ENCODE measurements at places on chromosomes 1 and 21.

DNA sequence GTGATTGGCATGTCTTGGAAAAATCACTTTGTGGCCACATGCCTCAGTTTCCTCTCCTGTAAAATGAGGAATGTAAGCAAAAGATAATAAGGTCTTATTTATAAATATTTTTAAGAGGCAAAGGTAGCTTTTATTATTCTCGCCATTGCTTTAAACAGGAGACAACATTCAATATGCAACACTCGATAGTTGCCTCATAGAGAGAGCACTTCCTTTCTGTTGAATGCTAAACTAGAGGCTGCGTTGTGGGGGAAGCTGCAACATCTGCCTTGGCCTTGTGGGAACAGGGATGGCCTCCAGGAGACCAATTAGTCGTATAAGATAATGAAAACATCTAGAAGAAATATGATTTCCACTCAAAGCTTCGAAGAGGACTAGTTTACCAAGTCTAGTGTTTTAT is 3.5 kb downstream of the OSCP1 start:
- no peak for DNase-seq

DNA sequence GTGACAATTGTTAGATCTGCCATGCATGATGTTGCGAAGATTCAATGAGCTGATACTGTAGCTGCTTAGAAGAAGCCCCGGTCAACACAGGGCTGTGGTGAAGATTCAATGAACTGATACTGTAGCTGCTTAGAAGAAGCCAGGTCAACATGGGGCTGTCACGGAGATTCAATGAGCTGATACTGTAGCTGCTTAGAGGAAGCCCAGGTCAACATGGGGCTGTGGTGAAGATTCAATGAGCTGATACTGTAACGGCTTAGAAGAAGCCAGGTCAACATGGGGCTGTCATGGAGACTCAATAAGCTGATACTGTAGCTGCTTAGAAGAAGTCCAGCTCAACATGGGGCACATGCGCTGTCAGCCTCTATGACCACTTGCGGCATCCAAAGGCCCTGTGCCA is 18.8 kb upstream of the BACE2 start:
- DNase-seq: no peak

DNA sequence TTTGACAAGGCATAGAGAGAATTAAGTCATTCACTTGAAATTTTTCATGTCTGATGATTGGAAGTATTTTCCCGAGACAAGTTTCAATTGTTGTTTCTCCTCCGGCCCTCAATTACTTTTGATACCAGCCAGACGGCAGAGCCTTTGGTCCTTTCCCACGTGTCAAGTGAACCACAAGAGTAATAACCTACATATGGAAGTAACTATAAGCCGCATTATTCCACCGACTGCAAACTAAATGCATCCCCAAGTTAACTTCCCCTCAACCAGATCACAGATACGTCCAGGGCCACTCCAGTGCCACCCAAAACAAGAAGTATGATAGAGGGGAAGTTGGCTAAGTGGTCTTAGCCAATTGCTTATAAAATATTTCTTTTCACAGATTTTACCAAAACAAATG is 20.2 kb downstream of the COLGALT2 start:
- DNase-seq: no peak

DNA sequence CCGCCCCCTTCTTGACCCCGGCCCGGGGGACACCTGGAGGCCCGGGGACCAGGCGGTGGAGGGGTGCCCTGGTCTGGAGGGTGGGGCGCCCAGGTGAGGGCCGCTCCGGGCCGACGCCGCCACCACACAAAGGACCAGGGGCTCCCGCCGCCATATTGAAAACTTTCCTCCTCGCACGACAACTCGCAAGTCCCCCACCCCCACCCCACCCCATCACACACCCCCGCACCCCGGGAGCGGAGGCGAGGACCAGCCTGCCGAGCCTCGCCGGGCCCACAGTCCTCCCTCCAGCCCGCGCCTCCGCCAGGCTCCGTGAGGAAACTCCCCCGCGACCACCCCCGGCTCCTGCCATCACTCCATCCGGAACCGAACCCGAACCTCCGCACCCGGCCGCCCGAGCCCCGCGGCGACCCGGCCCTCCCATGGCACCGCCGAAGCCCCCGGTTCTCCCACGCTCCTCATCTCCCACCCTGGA is 733 bp downstream of the KDM5B start:
- DNase-seq: no peak

DNA sequence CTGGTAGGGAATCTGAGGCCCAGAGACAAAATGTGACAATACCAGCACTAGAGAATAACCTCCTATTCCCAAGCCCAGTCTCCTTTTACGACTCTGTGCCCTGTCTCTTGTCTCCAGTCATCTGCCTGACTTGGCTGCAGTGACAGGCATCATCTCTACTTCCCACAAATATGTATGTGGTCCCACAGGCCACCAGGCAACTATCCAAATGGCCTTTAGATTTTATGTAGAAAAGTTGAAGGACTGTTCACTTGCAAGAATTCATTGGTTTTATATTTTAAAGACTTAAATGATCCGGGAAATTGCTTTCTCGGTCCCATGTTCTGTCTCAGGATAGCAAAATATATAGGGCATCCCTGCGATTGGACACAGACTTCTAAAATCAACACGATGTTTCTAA is 11.6 kb downstream of the KRTAP24-1 start:
- no peak for DNase-seq

Measured in esophagus squamous epithelium (tissue), 5 donors.